Foreskin keratinocyte (primary cell): ENCODE measurements at places on chromosomes 12 and 14.

DNA sequence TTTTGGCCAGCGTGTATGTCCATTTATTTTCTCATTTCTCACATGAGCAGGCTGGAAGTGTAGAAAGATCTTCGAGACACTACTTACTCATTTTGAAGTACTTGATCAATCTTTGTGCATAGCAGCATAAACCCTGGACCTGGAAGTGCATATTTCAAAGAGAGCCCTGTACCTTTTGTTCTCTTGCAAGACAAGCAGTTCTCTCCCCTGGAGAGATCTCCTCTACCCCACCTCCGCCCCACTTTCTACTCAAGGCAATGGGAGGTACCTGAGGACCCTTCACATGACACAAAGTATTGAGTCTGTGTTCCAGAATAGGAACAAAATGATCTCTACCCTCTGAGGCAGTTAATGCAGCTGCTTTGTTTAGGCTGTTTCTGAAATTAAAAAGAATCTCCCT lies 27.4 kb upstream of the RASSF3 start:
- no peak for DNase-seq

DNA sequence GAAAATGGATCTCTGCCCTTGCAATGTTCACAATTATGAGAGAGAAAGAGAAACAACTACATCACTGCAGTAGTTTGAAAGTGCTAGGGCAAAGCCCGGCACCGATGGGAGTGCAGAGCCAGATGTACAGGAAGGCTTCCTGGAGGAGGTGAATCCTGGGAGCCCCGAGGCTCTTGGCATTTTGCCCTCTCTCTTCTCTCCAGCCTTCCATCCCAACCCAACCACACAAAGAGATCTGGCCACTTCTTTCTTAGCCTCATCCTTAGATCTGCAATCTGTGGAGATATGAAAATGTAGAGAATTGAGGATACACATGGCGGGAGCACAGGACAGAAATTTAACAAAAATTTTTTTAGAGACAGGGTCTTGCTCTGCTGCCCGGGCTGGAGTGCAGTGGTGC lies 3.3 kb upstream of the PAPLN start:
- DNase-seq, result no peak

- DNase-seq, result no peak
Measured at GRCh38 chr14:73209953-73210352, 27.4 kb upstream of the PAPLN start.

DNA sequence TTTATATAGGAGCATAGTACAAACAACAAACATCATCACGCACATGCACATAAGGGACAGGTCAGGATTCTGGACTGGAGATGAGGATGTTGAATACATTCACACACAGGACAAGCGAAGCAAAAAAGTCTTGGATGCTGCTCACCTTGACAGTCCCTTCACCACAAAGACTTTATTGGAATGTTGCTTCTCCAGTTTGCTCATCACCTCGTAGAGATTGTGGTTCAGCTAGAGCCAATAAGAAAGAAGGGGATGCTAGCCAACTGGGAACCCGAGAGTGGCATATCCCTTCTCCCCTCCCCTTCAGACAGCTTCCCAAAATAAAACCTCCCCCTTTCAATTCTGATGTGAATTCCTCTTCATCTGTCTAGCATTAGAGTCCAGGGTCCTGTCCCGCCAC lies 25.4 kb upstream of the SMAGP start:
- peak; percentile 48 for DNase-seq

GRCh38 chr14:29925736-29926135 lies 1.9 kb downstream of the PRKD1 start:
- no peak for DNase-seq

GRCh38 chr12:18320036-18320617 lies 58.8 kb downstream of the PIK3C2G start:
- peak; percentile 88 for DNase-seq

DNA sequence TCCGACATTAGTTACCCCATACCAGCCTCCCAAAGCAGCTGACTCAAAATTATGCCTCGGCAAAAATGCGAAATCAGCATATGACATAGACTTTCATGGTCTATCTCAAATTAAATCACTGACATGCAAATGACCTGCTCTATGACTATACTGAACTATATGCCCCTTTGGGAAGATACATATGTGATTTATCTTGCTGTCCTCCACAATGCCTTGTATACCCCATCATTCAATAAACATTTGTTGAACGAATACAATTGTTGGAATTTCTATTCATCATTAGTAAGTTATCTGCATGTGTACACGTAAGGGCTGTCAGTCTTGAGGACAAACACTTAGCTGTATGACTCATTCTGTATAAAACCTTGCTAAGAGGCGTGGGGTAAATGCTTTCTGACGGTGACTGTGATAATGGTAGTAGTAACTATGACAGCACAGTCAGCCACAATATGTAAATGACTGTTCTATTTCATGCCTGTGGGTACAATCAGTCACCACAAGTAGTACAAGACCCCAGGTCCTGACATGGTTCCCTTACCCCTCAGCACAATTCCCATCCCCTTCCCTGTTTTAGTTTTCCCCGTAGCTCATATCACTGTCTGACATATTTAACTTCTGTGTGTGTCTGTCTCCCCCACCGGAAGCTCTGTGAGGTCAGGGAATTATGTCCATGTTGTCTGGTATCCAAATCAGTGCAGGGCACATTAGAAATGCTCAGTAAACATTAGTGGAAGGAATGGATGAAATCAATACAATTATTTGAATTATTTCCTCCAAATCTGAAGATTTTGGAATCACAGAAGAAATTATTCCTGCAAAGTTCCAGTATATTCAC lies 42.8 kb downstream of the STXBP6 start:
- peak; percentile 81 for DNase-seq

DNA sequence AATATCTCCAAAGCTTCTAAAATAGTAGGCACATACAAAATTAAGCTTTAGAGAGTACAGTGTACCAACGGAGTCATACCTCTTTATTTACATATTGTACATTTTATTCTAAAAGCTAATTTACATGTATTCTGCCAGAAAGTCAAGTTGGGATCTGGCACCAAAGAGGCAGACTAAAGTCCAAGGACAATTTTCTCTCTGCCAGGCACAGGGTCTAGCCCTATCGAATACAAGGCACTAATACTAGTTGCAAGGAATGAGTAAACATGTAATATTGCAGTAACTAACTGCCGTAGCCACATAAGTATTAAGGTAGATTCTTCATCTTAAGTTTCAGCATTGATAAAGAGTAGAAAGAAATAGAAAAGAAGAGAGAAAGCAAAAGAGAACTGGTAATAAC lies 93.9 kb downstream of the RPS6KA5 start:
- no peak for DNase-seq

DNA sequence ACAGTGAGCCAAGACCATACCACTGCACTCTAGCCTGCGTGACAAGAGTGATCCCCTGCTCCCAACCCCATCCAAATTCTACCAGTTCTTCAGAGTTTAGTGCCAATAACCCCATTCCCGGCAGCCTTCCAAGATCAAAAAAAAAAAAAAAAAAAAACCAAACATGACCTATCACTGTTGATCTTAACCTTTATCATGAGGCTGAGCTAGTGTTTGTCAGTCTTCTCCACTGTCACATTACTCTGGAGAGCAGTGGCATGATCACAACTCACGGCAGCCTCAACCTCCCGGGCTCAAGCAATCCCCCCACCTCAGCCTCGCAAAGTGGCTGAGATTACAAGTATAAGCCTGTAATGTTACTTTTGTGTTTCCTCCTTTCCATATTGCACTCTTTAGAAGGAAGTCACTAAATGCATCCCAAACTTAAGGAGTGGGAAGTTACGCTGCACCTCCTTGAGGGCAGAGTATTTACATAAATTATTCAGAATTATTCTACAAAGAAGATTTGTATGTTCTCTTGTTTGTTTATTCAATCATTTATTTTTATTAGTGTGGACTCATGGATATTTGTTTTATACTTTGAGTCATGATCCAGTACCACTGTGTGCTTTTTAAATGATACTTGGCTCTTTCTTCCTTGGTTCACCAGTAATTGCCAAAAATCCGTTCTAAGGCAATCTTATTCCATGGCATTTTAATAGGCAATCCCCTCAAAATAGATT lies 31.5 kb upstream of the FAM222A start:
- DNase-seq, result no peak

GRCh38 chr14:81519200-81520011 lies 14.2 kb downstream of the SEL1L start:
- DNase-seq, result no peak

DNA sequence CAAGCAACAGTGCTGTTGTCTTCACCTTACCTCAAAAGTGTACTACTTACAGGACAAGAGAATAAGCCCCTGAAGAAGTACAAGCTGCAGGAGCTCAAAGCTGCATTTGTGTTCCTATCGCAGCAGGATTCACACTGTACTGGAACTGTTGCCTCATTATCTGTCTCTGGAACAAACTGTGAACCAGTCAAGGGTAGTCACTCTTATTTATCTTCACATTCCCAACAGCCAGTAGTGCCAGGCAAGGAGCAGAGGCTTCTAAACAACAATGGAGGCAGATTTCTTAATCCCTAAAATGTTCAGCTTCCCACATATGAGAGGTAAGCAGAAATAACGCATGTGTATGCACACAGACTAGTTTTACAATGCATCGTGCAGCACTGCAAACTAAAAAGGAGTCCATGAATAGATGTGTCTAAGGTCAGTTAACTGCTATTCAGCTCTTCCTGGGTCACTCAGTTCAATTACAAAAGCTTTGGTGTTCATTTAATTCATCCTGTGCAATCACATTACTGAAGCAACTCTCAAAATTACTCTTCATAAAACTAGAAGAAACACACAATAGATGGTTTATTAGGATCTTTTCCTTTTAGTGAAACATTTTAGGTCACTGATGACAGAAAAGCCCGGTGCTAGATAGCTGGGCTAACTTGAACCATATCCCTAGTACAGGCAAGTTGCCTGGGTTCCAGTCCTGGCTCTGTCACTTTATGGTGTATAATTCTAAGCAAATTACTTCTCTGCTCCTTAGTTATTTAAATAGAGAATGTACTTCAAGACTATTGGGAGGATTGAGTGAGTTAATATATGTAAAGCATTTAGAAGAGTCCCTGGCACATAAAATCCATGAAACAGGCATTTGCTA lies 2.7 kb downstream of the APPL2 start:
- DNase-seq, result no peak

- no peak for DNase-seq
Measured at GRCh38 chr12:129207084-129207483, 353.8 kb downstream of the GLT1D1 start.

GRCh38 chr12:22333713-22334409 lies 646 bp downstream of the ST8SIA1 start:
- DNase-seq, result no peak

DNA sequence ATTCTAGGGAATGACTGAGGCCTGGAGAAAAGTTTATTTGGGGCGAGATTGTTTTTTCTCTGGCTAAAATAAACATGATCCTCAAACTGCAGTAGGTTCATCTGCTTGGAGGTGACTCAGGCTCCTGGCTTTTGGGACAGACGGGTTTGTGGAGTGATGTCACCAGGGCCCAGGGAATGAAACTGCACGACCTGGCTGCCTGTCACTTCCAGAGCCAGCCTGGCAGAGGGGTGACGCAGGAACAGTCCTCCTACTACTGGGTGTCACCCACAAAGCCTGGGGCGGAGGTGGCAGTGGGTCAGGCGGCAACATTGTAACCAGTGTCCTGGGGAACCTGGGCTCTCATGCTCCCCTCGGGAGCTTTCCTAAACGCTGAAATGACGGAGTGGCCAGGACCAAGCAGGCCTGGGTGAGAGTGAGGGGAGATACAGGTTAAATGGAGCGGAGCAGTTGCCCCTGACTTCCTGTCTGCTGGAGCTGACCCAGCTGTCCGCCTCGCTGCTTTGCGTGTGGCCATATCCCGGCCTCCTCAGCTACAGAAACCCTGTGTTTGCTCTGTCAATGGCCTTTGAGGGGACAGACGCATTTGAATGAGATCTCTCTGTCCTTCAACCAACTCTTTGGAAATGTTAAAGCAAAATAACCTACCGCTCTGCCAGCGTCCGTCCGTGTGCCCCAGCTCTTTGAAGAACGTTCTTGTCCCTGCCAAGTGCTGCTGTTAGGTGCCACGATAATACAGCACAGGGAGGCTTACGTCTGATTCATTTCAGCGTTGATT lies 6.5 kb downstream of the HIP1R start:
- DNase-seq, result no peak
